Activated naive CD8-positive, alpha-beta T cell treated with anti-CD3 and anti-CD28 coated beads, Interleukin-2, amount 50 U/mL, for 24 hours (primary cell): ENCODE measurements at places on chromosomes 11 and 22.
A peak's percentile ranks its signal among the peaks of the same experiment; 100 is the strongest.

GRCh38 chr22:46145361-46145851 lies 4.9 kb upstream of the PPARA start:
- H3K27ac ChIP-seq: no peak overlapping the region
- H3K36me3 ChIP-seq: no peaks in the 10 kb centered on the region
- peaks cover 7% of the 10 kb centered on the region for H3K4me1 ChIP-seq
- no peak for DNase-seq

DNA sequence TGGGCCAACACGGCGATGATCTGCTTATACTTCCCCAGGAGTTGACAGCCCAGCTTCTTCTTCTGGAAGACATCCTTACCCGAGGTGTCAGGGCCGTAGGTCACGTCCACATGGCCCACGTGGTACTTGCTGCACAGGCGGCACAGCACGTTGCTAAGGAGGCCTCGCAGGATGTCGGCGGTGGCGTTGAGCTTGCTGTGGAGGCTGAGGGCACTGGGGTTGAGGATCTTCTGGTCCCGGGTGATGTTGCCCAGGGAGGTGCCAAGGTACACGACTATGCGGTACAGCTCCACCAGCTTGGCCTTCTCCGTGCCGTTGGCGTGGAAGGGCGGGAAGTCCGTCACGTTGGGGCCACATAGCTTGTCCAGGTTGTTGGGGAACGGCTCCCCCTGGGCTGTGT lies 2.9 kb downstream of the LIF start:
- H3K4me1 ChIP-seq: peaks cover 61% of the 10 kb centered on the region
- peak overlapping the region; percentile 91 for H3K4me3 ChIP-seq
- no peak for DNase-seq
- H3K27me3 ChIP-seq: no peaks in the 10 kb centered on the region
- peak overlapping the region; percentile 91 for H3K27ac ChIP-seq

DNA sequence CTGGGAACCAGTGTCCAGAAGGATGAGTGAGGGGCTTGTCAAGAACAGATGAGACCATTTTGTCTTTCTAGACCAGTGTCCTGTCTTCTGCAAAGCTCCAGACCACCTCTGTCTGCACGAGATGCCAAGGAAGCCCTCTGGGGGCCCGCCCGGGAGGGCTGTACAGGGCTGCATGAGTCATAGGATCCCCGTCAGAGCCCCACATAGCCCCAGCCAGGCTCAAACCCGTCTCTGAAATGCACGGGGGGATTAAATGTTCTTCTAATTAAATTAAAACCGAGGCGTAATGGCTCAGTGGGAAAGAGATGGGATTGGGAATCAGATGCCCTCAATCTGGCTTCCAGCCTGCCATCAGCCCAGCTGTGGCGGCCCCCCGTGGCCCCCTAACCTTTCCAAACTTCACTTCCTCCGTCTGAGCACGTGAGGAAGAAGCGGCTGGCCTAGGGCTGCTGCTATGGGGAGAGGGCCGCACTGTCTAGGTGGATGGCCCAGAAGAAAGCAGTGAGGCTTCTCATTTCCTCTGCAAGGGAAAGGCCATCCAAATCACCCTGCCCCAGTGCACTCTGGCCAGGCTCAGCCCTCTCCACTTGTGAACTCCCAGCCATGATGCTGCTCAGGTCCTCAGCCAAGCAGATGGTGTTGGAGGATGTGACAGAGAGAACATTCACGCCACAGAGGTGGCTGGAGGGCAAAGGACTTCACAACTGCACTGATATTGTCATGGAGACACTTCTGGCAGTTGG lies 32.8 kb downstream of the KCNQ1OT1 start:
- no peak overlapping the region for H3K27ac ChIP-seq
- no peaks in the 10 kb centered on the region for H3K36me3 ChIP-seq
- DNase-seq: no peak
- no peak overlapping the region for H3K4me3 ChIP-seq

- H3K27ac ChIP-seq: peak overlapping the region; percentile 3
- no peaks in the 10 kb centered on the region for H3K27me3 ChIP-seq
- H3K4me1 ChIP-seq: peaks cover 80% of the 10 kb centered on the region
These were observed 56.6 kb downstream of the BMAL1 start for GRCh38 chr11:13334034-13334786.

DNA sequence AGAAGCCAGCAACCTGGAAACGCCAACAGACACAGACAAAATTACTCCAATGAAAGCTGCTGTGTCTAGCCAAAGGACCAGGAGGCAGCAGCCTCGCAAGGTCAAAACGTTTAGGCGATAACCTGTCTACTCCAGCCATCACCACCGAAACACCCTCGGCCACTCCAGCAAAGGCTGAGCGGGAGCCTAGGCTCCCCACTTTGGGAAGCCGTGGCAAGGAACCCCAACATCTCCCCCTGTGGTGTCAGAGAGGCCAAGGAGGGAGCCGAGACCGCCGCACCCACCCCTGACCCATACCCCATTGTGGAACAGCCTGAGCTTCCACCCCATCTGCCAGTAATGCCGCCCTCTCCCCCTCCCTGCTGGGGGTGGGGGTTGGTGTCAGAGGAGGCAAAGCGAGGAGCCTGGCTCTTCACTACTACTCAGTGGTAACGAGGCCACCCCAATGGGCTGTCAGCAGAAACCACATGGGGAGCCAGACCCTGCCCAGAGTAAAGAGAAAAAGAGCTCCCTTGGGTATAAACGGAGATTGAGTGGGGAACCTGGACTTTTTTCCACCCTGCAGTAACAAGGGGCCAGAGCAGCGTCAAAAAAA lies 33.9 kb upstream of the SEPTIN5 start:
- H3K36me3 ChIP-seq: no peaks in the 10 kb centered on the region
- no peak overlapping the region for H3K27ac ChIP-seq
- H3K27me3 ChIP-seq: peaks cover 26% of the 10 kb centered on the region
- no peaks in the 10 kb centered on the region for H3K4me1 ChIP-seq
- no peak for DNase-seq
